Stimulated activated CD4-positive, alpha-beta T cell treated with anti-CD3 and anti-CD28 coated beads, Interleukin-12 subunit alpha, Interleukin-12 subunit beta, amount 100 ng/mL, for 24 hours (primary cell): ENCODE measurements at places on chromosomes 7 and 10.

- no peak for DNase-seq
Measured at GRCh38 chr7:47190462-47190861, 391.4 kb downstream of the TNS3 start.

- no peak for DNase-seq
Measured at GRCh38 chr10:94085288-94085687, 91.6 kb downstream of the PLCE1 start.

GRCh38 chr10:43899224-43899959 lies 250.7 kb upstream of the ZNF32 start:
- DNase-seq, result no peak

DNA sequence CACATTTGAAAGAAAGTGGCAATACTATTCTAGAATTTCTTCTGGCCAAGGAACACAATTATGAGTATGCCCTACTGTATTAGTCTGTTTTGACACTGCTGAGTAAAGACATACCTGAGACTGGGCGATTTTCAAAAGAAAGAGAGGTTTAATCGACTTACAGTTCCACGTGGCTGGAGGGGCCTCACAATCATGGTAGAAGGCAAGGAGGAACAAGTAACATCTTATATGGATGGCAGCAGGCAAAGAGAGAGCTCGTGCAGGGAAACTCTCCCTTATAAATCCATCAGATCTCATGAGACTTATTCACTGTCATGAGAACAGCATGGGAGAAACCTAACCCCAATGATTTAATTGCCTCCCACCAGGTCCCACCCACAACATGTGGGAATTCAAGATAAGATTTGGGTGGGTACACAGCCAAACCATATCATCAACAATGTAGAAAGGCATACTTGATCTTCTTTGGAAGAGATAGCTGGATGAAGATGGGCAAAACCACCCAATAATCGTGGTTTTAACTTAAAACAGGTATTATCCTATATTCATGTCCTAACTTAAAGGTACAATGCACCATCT lies 113.9 kb downstream of the ETV1 start:
- DNase-seq, result no peak

- no peak for DNase-seq
Measured at GRCh38 chr7:99791021-99791420, 7.0 kb upstream of the CYP3A4 start.

GRCh38 chr7:70182521-70182920 lies 584.2 kb downstream of the AUTS2 start:
- DNase-seq, result no peak

DNA sequence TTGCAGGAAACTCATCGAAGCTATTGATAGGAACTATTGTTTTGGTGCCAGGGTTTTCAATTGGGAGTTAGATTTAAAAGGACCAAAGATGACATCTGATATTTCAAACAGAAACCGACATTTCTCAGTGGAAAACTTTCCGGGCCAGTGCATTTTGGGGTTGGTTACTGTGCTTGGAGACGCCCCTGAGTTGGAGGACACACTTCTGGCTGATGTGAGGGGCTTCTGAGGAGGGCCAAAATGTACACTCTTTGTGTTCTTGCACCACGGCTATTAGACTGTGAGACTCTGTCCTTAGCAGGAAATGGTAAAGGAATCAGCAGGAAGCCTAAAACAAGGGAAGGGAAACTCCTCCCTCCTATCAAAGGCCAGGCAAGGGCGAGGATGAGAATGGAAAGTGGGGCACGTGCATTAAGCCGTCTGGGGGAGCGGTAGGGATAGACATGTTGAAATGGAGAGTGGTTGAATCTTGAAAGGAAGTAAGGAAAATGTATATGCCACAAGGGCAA lies 1.8 kb upstream of the SRGN start:
- DNase-seq, result no peak

DNA sequence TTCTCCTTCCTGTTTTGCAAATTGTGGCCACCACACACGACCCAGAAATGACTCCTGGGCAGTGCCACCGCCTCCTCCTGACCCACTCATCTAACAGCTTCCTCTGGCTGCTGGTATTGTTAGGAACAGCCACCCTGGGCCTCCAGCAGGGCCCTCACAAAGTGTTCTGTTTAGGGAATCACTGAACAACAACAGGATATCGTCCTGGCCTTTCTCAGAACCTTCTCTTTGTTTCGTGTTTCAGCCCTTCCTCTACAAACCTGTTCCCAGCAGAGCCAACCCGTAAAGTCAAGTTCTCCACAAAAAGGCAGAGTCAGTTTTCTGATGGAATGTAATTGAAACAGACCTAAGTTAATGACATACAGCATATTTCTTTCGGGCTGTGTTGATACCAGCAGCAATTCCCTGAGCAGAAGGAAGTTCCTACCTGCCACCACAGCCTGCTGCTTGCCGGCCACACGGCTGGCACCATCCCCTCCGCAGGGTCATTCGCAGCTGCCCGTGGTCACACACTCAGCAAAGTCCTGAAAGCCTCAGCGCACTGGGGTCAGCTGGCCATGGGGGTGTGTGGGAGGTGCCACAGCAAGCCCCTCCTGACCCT lies 91.7 kb upstream of the PITRM1 start:
- DNase-seq, result no peak

DNA sequence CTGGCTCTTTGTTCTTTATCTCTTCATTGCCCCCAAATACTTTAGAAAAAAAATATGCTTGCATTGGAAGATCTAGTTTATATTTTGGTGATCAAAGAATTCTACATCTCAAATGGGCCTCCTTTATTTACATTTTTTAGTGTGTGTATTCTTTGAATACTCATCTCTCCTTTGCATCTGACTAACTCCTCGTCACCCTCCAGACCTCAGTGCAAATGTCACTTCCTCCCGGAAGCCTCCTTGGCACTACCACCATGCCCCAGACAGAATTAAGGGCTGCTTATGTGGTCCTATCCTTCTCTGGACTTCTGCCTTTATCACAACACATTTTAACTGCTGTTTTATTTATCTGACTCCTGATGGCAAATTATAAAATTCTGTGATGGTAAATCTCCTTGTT lies 52.0 kb upstream of the PPP1R3C start:
- DNase-seq, result no peak

- no peak for DNase-seq
Measured at GRCh38 chr7:114931656-114932011, 9.7 kb downstream of the MDFIC start.

DNA sequence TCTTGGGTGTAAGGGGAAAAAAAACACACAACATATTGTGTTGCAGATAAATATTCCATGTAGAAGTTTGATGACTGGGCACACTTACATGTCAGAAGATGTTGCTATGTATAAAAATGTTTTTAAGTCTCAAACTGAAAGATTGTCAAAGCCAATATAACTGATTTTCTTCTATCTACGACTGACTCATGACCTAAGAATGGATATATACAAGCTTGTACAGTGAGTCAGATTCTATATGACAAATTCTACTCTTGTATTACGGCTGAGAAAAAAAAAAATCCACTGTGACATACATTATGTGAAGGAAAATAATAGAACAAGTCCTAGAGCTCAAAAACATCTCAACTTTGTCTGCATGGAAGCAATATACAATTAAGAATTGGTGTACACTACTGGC lies 343.0 kb upstream of the PCDH15 start:
- no peak for DNase-seq

GRCh38 chr10:66148312-66148711 lies 777.5 kb upstream of the LRRTM3 start:
- DNase-seq, result no peak

GRCh38 chr10:91880310-91880709 lies 29.0 kb downstream of the FGFBP3 start:
- no peak for DNase-seq

DNA sequence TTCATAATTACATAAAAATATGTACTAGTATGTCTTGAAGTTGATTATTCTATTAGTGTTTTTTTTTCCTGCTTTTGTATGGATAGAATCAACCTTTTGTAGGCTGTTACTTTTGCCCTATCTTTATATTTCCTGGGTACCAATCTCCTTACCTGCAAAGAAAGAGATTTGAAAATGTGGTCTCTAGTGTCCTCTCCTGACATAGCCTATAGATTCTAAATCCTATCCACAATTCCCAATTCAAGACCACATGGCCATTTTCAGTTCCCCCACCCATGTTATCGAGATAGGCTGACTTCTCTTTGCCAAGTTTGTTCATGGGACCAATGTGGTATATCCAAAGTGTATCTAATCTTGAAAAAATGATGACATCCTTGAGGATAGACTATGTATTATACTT lies 269.4 kb upstream of the SEMA3D start:
- DNase-seq, result no peak

- DNase-seq, result no peak
Measured at GRCh38 chr7:149884541-149884940, 10.8 kb downstream of the ATP6V0E2 start.

- DNase-seq, result no peak
Measured at GRCh38 chr7:34019301-34019790, 114.0 kb downstream of the BMPER start.

GRCh38 chr10:85720931-85721590 lies 645.5 kb downstream of the GRID1 start:
- no peak for DNase-seq

GRCh38 chr7:140674899-140675701 lies 2.4 kb downstream of the ADCK2 start:
- DNase-seq, result no peak

DNA sequence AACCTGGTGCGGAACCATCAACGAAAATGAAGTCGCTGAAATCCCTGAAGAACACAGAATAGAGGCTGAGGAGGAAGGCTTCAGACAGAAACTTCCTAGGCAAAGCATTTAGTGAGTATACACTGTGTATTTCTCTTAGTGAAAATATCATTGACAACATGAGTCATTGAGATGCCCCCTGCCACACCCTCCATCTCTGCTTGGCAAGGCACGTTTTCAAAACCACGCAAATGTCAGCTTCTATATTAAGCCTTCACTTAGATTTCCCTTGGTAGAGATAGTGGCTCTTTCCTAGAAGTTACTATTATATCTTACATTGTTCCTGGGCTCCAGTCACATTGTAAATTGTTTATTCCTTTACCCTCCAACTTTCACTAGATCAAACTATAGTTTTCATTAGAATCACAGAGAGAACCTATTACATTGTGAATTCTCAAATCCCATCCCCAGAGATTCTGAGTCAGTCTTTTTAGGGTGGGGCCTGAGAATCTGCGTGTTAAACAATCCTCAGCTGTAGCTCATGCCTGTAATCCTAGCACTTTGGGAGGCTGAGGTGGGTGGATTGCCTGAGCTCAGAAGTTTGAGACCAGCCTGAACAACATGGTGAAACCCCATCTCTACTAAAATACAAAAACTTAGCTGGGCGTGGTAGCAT lies 4.6 kb upstream of the SKAP2 start:
- DNase-seq, result no peak

DNA sequence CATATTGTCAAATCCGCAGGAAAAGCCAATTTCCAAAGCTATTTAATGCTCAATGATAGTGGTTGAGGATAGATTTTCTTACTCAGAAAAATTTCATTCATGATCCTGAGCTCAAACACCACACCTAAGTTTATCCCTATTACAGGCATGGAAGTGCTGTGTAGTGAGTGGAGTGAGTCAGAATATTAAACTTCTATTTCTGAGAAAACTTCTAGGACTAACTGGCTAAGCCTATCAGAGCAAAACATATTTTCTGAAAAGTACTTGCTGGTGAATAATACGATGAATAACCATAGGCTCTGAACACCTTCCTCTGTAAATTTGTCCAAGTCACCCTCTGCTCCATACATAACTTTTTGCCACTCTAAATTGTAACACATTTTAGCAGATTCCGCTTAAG lies 221.5 kb downstream of the SUGCT start:
- no peak for DNase-seq

DNA sequence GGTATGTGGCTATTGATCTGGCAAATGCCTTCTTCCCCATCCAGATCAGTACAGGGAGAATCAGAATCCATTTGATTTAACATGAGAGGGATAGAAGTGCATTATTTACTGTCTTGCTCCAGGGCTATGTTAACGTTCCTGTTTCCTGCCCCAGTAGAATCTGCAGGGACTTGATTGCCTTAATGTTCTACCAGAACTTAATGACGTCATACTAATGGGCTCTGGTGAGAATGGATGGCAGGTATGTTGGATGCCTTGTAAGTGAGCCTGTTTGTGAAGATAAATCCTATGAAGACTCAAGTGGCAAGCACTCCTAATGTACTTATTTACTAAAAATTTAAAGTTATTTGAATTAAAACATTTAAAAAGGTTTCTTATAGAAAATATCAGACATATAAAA lies 44.5 kb upstream of the CHCHD3 start:
- DNase-seq, result no peak

DNA sequence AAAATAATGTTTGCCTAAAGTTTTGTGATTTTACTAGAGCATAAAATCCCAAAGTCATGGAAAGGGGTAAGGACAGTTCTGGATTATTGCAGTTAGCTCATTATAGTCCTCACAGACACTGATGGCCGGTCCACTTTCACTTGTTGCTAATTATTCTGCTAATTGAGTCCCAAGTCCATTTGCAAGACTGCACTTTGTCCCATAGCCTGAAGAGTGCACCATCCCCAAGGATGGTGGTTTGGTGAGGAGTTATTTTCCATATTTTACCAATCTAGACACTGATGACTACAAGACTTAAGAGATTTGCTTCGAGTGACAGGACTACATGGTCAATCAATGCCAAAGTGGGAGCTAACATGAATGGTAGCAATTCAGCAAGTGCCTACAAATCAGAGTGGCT lies 181.8 kb upstream of the CACNA2D1 start:
- no peak for DNase-seq
